ENCODE measurements at places on chromosomes 12 and 14.

- no peak for DNase-seq
Observed at GRCh38 chr12:26809611-26810285, 23.2 kb downstream of the ITPR2 start.

DNA sequence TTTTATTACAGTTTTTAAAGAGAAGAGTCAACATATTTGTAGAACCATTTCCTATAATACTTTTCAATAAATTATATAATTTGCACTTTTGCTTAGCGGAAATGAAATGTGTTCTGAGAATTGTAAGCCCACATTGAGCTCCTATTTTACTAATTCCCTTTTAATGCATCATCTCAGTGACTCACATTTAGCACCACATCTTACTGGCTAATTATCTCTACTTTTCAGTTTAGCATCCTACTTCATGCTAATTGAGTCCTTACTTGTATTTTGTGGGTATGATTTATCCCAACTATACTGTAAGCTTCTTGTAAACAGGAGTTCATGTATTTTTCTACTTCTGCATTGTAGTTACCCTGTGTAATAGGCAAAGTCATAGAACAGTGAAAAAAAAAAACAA, 67.5 kb downstream of the TMX1 start:
- no peak for DNase-seq

DNA sequence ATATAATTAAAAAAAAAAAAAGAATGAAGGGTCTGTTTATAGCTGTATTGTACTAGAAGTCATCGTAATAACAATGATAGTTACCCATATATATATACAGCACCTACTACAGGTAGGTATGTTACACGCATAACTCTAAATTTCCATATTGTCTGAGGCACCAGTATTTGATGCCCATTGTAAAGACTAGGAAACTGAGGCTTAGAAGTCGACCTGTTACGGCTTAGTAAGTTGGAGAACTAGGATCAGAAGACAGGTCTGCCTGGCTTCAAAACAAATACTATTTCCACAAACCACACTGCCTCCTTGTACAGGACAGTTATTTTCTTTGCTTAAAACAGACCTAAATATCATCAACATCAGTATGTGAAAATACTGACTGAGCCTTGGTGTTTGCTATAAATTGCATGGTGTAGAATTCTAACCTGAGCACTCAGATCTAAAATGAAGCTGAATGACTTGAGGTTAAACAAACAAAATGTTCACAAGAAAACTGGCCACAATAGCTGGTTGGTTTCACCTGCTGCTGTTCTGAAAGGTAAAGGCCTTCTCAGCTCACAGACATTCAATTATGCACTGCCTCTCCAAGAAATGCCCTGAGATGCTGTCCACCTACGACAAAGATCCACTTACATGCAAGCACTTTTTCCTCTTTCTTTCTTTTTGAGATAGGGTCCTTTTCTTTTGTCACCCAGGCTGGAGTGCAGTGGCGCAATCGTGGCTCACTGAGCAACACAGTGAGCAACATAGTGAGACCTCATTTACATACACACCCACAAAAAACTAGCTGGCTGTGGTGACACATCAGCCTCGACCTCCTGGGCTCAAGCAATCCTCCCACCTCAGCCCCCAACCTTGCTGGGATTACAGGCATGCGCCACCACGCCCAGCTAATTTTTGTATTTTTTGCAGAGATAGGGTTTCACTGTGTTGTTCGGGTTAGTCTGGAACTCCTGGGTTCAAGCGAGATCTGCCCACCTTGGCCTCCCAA, 35.7 kb downstream of the SSH1 start:
- no peak for DNase-seq

DNA sequence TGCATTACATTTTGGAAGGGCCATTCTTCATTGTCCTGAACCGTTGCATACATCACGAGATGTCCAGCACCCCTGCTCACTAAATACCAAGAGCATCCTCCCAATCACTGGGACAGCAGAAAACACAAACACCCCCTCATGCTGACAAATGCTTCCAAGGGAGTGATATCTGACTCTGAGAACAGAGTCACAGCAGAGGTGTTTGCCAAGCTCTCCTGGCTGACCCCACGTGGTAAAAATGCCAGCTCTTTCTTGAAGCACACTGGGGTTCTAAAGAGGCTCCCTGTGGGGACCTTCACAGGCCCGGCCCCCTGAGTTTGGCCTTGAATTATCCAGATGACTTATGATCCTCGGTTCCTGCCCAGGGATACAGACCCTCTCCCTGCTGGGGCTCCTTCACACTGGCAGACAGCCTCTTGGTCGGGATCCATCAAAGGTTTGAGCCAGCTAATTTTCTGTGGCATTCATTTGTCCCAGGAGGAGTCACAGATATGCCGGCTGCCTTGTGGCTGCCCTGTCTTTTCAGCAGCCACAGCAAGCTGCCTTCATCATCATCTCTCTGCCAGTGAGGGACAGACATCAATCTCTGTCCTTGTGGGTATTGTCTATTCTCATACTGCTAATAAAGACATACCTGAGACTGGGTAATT, 43.1 kb upstream of the PSMC1 start:
- no peak for DNase-seq

DNA sequence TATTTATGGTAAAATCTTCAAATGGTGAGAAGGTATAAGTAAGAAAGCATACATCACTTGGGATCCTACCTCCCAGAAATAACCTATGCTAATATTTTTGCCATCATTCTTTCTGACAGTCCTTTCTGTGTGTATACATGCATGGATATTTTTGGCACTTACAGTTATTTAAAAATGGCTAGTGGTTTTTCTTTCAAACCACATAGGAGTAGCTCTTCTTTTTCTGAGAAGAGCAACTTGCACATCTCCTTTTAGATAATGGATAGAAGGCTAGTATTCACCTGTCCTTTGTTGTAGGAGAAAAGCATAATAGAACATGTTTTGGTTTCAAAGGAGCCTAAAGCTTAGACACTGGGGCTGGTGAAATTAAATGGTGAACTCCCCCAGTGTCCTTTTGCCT, 87.3 kb downstream of the EMP1 start:
- DNase-seq: no peak

GRCh38 chr12:107612508-107612907, 73.1 kb upstream of the PWP1 start:
- DNase-seq: no peak

DNA sequence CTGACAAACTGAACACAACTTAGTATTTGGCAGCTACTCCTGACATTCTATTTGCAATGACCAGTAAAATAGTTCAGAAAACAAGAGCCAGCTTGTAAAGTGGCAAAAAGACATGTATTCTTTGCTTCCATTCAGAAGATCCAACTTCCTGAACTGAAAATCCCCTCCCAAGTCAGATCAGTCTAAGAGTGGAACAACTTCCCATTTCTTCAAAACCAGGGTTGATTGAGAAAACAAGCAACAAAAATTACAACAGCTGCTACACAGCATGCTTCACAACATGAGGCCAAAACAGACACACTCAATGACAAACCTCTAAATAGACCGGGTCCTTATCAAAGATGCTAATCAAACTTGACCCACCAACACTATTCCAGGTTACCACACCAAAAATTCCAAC, 40.3 kb downstream of the CIT start:
- DNase-seq: no peak

DNA sequence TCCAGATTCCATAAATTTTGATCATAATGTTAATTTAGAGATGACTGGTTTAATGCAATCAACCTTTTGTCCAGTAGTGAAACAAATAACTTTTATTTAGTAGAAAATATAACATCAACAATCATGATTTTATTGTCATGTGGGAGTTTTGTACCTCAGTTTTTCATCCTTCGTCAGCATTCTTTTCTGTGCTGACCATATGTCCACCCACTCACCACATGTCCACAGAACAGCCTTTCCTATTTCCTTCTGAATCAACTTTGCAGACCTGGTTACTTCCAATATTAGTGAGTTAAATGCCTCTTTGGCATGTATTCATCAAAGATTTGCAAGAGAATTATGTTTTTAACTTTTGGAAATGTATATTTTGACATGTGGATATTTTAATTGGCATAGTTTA, 36.8 kb upstream of the CNTN1 start:
- DNase-seq: no peak

DNA sequence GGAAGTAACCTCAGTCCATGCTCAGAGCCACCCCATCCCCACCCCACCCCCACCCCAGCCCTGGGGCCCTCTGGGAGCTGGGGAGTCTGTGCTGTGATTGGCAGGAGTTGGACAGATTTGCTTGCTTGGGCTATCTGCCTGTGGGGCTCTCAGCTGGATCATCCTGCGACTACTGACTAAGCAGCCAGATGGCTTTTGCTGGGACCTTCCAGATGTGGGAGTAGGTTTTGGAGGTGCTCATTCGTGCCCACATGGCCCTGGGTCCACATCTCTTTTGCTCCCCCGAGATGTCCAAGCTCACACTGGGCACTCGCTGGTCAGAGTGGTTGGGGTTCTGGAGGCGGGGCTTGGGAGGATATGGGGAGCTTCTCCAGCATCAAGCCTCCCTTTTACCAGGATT, 138.9 kb downstream of the TSPAN9 start:
- DNase-seq: no peak

GRCh38 chr12:30002677-30003076, 218.9 kb upstream of the TMTC1 start:
- no peak for DNase-seq

DNA sequence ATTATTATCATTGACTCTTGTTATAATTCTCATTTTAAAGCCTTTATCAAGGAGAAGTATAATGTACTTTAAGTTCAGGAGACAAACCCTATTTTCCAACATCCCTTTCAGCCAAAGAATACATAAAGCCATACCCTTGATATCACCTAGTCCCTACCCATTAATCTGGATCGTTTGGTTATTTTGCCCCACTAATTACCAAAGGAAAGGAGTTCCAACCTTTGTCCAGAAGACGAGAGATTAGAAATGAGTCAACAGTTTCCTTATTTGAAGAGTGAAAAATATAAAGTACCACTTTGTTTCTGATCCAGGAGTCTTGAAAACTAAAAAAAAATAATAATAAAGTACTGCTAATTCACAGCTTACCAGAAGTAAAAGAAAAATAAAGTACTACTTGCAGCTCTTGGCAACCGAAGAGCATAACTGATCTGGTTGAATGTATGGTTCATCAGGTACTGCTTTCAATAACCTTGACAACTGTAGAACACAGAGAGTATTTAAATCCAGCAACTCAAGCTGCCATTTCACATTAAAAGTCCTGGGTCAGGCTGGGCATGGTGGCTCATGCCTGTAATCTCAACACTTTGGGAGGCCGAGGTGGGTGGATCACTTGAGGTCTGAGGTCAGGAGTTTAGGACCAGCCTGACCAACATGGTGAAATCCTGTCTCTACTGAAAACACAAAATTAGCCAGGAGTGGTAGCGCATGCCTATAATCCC, 33.7 kb downstream of the LIMA1 start:
- DNase-seq: no peak

- no peak for DNase-seq
Observed at GRCh38 chr12:43291516-43291915, 260.5 kb downstream of the ADAMTS20 start.

DNA sequence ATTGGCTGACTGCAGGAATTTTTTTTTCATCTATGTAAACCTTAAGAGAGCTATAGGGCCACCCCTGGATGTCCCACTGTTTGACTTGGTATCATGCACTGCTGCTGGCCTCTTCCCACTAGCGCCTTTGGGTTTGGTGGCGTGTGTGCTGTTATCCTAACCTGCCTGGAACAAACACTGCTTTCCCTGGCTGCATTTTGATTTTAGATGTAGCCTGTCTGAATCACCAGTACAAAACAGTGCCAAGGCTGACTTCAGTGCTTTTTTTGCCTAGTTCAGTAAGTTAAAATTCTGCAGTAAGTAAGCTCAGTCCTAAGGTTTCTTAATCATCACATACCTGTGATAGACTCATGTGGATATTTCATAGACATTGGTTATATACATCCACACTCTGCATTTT, 99.2 kb downstream of the EML1 start:
- no peak for DNase-seq

GRCh38 chr12:49894751-49895148, 8.9 kb downstream of the FAIM2 start:
- no peak for DNase-seq

DNA sequence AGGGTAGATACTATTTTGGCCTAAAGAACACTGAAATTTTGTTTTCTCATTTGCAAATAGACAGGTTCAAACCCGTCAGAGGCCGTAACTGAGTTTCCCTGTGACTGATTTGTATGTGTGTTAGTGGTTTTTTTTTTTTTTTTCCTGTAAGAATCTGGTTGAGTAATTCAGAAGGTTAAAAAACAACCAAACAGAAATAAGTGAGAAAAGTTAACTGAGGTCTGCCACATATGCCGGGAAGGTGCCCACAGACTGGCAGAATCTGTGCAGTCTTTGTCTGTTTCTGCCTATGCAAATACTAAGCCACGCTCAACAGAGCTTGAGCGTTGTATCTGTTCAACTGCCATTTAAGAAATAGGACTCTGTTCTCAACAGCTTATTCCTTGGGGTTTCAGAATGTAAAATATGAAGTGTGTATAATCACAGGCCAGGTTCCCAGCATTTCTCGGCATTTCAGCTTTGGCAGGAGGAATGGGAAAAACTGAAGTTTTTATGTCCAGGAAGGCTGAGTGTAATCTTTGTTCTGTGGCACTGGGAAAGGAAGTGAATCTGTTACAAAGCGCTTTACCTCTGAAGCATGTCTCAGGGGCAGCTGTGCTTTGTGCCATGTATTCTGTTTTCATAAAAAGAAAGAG, 181.9 kb downstream of the PRKCH start:
- DNase-seq: no peak

DNA sequence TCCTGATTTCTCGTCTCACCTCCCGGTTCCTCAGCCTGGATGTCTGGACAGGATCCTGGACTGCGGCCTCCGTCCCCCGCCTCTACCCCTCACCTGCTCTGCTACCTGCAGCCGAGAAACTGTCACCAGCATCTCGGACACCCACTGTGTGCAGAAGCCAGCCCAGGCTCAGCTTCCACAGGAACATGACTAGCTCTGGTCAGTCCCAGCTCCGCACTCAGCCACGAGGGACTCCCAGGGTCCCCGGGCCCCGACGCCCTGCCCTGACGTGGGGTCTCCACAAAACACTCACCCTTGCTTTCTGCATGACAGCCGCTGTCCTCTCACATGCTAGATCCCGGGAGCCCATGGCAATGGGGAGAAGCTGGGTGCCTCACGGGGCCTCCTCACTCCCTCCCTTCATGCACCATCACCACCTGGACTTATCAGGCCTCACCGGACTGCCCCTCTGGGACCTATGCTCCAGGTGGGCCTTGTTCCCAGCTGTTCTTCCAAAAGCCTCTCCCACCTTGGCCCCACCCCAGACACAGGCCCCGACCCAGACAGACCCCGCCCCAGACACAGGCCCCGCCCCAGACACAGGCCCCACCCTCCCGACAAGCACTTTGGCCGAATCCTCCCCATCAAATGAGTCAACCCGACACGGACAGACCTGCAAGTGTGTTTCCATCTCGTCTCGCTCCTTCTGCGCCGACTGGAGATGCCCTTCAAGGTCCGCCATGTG, 26.9 kb upstream of the ANKLE2 start:
- DNase-seq: no peak

- DNase-seq: no peak
Observed at GRCh38 chr12:49346659-49347310, at the start of gene DNAJC22. Gene DNAJC22, plus strand, starts transcription at chr12:49346888. Its CDS starts 1,985 bp downstream, at chr12:49348873.

DNA sequence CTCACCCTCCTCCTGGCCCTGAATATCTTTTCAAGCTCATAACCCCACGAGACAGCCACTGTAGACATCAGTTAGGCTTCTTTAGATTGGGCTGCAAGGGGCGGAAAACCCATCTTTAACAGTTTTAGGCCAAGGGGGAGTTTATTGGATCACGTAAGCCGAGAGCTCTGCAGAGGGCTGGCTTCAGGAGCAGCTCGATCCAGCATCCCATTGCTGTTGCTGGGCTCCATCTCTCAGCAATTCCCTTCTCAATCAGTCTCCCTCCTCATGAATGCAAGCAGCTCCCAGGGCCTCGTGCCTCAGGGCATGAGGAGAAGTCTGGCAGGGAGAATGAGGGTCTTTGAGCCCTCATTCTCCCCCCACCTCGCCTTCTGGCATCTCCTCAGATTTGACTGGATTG, 59.4 kb downstream of the ADGRD1 start:
- no peak for DNase-seq

Measured in stimulated activated CD8-positive, alpha-beta memory T cell treated with anti-CD3 and anti-CD28 coated beads, Interleukin-4, amount 100 ng/mL, for 4 hours (primary cell).